ENCODE measurements at places on chromosomes 2 and 18.
A peak's percentile ranks its signal among the peaks of the same experiment; 100 is the strongest.

DNA sequence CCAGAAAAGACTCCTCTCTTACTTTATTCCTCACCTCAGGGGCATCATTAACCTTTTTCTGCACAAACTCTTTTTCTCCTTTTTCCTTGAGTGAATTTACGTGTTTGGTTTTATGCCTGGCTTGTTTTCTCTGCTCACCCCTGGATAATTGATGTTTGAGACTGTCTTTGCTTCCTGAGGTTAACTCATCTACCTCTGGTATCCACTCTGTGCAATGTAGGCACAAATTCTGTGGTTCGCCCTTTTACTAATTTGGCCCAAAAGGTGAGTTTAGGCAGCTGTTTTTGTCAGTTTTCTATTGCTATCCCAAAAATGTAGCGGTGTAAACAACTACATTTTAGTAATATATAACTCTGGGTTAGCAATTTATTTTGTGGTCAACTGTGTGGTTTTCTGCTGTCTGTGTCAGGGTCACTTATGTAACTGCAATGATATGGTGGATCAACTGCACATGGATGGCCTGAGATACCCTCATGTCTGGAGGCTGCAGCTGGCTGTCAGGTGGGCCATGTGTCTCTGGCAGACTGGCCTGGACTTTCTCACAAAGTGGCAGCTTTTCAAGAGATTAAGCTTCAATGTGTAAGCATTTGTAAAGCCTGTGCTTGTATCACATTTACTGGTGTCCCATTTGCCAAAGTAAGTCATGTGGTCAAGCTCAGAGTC lies 329.7 kb downstream of the FSIP2 start:
- peak; percentile 46 for DNase-seq

- DNase-seq = no peak
Measured at GRCh38 chr18:7908681-7909299, 341.7 kb downstream of the PTPRM start.

DNA sequence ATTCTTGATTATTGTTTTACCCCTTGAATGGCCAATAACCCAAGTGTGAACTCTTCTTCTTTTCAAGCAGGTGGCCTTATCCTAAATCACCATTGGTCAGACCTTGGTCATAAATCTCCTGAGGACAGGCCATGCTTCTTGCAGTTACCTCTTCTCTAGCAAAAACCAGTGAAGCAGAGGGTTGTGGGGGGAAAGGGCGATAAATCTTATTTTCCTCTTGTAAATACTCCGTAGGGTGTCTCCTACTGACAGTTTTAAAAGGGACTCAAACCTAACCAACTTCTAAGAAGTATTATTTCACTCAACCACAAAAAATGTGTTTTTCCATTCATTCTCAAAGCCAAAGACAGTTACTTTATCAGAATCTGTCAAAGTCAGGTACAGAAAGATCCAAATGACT lies 168.1 kb upstream of the RMP24 start:
- DNase-seq = no peak

DNA sequence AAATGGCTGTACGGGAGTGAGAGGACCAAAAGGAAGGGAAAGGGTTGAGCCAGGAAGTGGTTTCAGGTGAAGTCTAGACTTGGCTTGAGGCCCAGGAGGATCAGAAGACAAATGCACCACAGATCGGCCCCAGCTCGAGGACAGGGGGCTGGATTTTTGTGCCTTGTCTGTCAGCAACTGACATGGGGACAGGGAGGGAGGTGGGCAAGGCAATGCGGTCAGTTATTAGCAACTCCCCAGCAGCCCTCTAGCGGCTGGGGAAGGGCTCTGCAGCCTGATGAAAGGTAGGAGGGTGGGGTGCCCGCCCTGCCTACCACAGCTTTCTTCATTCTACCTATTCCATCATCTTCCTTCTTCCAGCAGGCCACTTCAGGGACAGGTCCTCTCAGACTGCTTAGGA lies 50.0 kb downstream of the CPO start:
- peak; percentile 50 for DNase-seq

- no peak for DNase-seq
Measured at GRCh38 chr2:238703436-238703835, 144.4 kb upstream of the TWIST2 start.

GRCh38 chr2:29278966-29279365 lies 163.8 kb downstream of the CLIP4 start:
- DNase-seq = no peak

DNA sequence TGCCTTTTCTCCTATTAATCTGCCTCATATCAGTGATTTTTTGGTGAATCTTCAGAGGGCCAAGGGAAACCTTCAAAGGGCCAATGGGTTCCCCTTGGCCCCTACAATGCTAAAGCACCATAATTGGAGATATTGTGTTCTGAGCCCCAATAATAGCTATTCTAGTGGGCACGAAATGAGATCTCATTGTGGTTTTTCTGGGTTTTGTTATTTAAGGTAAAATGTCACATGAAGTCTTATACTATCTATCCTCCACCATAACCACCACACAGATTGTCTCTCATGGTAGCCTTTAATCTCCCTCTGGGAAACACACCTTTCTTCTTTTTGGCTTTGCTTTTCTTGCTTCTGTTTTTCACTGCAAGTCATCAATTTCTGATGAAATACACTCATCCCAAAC lies 152.8 kb downstream of the B3GNT2 start:
- DNase-seq = no peak

GRCh38 chr2:58063641-58064040 lies 17.0 kb downstream of the VRK2 start:
- DNase-seq = no peak

DNA sequence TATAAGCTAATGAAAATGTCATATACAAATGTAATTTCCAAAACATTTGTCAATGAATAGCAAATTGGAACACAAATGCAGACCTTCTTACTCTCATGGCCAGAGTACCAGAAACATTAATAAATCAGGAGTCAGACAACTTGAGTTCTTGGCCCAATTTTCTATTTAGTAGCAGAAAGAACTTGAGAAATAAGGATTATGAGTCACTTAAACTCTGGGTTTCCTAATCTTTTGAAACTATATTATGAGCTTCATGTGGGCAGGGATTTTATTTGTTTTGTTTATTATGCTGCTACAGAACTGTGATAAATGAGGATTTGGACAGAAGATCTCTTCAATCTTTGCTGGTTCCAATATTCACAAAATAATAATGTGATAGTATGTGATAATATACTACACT lies 686.7 kb downstream of the NR4A2 start:
- no peak for DNase-seq

- no peak for DNase-seq
Measured at GRCh38 chr2:70496819-70497218, 56.8 kb downstream of the TGFA start.

- DNase-seq = no peak
Measured at GRCh38 chr18:67875944-67876343, 359.4 kb upstream of the DSEL start.

GRCh38 chr2:69734035-69734611 lies 7.8 kb upstream of the ANXA4 start:
- no peak for DNase-seq

DNA sequence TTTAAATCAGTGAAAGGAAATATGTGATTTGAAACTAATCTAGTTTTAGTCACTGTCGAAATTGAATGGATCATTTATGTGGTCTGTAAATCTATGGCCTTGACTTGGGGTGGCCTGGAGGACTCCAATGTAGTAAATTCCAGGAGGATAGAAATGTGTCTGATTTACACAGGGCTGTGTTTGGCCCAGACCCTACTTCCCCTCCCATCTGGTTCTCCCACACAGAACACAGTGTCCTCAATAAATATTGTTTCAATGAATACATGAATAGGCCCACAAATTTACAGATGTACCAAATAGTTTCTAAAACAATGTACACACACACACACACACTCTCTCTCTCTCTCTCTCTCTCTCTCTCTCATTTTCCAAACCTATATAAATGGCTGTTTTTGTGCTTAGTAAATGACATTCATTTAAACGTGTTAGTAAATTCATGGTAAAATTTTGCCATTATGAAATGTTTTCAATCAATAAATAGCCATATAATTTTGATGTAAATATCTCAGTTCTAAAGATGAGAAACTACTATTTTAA lies 1.9 kb downstream of the CCDC68 start:
- DNase-seq = no peak

- no peak for DNase-seq
Measured at GRCh38 chr2:203878063-203878462, 10.5 kb downstream of the CTLA4 start.

DNA sequence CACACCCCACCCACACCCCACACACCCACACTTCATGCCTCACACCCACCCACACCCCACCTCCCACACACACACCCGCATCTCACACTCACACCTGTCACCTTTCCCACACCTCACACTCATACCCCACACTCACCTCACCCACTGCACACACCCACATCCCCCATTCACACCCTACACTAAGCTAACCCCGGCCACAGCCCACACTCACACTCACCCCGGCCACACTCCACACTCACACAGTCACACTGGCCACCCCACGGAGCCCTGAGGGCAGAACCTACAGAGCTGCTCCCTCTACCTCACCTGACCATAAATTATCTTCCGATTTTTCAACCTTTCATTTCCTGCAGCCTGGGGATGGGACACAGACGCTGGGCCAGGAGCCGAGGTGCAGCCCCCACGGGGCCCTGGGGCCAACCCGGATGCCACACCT lies 241.3 kb downstream of the HDAC4 start:
- DNase-seq = no peak

DNA sequence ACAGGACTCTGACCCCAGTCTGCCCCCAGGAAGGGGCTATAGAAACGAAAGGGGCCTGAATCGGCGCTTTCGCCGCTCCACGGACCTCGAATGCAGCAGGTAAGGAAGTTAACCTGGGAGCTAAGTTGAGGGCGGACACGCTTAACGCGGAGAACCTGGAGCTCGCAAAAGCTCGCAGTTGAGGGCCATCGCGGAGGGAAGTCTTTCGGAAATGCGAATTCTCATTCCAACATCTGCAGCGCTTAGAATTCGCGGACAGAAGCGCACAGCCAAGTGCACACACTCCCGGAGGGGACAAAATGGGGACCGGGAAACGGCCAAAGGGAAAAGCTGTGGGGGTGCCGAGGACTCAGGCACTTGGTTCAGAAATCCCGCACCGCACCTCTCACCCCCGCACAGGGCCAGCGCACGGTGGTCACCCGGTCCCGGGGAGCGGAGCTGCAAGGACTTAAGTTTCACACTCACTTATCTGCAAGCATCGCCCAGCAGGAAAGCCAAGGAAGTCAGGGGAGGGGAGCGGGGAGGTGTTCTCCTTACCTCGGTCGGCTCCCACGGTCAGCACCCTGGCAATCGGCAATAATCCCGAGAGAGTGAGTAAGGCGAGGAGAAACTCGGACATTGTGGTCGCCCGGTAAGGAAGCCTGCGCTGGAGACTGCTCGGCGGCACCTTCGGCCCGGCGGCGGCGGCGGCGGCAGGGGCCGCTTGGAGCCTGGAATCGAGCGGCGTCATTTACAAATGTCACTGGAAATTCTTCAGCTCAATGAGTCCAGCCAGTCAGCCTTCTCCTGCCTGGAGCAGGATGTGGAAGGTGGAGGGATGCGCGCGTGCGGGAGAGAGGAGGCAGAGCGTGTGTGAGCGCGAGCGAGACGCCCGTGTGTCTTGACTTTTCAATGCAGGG lies 456 bp downstream of the LRP1B start:
- DNase-seq = peak; percentile 45

DNA sequence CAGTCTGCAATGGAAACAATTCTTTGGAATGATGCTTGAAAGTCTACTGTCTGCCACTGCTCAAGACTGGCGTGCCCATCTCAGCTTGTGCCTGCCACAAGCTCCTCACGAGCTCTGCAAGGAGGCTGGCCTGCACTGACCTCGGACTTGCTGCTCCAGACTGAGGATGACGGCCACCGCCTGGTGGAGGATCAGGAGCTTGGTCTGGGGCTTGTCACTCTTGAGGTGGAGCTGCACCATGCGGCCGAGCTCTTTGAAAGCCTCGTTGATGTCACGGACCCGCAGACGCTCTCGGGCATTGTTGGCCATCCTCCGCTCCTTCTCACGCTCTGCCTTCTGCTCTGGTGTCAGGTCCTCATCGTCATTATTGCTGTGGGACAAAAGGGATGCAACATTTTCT lies 269.4 kb upstream of the CCDC68 start:
- peak; percentile 42 for DNase-seq

- DNase-seq = no peak
Measured at GRCh38 chr2:186950694-186951093, 101.7 kb upstream of the ZSWIM2 start.

DNA sequence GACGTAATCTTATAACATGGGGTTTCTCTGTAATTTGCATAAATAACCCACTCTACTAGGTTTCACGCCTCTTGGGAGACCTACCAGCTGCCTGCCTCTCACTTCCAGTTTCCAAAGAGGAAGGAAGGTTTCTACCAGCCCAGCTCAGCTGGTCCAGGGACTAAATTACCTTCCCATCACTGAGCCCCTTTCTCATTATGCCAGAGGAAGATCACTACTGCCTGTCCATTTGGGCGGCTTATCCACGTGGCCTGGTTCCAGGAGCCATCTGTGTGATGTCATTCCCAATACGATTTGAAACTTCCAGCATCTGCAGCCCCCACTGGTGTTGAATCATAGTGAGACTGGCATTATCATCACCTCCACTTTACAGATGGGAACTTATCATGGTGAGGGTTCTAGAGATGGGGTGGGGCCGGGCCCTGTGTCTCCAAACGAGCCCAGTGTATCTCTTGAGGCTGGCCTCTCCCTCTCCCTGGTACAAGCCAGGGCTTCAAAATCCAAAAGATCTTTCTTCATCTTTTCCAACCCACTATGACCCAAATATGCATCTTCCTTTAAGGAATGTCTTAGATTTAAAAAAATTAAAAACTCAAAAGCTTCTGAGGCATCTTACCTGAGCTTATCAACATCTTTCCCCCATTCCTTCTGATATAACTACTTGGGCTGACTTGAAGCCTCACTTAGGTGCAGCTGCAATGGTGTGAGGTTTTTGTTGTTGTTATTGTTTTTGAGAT lies 140.8 kb downstream of the DDX1 start:
- no peak for DNase-seq

GRCh38 chr2:43224131-43224570 lies 2.3 kb downstream of the ZFP36L2 start:
- peak; percentile 85 for DNase-seq

- DNase-seq = no peak
Measured at GRCh38 chr18:27713037-27713737, 463.7 kb downstream of the CDH2 start.

GRCh38 chr18:79926306-79926705 lies 25.1 kb downstream of the SLC66A2 start:
- DNase-seq = peak; percentile 25

GRCh38 chr2:30484995-30485394 lies 37.9 kb downstream of the LCLAT1 start:
- no peak for DNase-seq

GRCh38 chr18:28109781-28110560 lies 67.0 kb downstream of the CDH2 start:
- no peak for DNase-seq

GRCh38 chr18:45833846-45834245 lies 8.4 kb downstream of the SIGLEC15 start:
- DNase-seq = no peak

- DNase-seq = no peak
Measured at GRCh38 chr2:68124321-68124720, 33.4 kb upstream of the PNO1 start.

DNA sequence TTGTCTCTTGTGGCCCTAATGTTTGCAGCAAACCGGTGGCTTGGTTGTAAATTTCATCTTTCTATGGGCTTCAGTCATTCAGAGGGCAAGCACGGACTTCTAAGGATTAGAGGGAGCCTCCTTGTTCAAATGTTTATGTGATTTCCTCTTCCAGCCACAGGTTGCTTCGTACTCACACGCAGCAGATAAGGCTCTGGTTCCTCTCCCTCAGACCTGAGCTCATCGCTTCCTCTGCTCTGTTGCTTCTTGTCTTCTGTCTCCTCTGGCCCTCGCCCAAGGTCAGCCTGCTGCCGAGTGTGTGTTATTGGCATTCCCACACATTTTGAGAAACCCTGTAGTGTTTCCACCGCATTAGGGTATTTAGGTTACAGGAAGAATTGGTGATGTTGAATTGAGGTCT lies 44.0 kb downstream of the MYL12B start:
- DNase-seq = no peak

All from Right ventricle myocardium superior (tissue), 1 donor.